Glutamatergic neuron (in vitro differentiated cells): ENCODE measurements at places on chromosomes 2 and 18. TPM values are rescaled to one million over a fixed set of nuclear protein-coding genes. Genes with fewer than 3 reads are reported as not detected.

DNA sequence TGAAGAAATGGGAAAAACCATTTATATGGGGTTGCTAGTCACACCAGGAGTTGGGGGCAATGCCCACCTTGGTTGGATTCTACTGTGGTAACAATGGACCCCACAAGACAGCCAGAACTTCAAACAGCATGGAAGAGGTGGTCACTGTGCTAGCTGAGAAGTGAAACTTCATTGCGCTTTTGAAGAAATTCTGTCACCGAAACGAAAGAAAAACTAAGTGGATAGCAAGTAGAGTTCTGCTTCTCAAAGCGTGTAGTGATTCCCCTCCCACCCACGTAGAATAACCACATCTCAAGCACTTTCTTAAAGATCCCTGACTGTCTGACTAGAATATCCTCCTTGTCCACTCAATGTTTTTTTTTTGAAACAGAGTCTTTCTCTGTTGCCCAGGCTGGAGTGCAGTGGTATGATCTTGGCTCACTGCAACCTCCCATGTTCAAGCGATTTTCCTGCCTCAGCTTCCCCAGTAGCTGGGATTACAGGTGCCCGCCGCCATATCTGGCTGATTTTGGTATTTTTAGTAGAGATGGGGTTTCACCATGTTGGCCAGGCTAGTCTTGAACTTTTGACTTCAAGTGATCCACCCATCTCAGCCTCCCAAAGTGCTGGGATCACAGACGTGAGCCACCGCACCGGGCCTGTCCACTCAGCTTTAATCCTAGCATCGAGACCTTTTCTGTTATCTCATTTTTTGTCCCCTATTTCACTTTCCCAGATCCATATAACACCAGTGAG is 30.1 kb upstream of the CCL20 start:
- H3K4me1 ChIP-seq = no peaks in the 10 kb centered on the region
- H3K4me3 ChIP-seq = no peak overlapping the region
- no peaks in the 10 kb centered on the region for H3K36me3 ChIP-seq
- H3K27ac ChIP-seq = no peak overlapping the region
- H3K27me3 ChIP-seq = no peaks in the 10 kb centered on the region
- no peak for DNase-seq

DNA sequence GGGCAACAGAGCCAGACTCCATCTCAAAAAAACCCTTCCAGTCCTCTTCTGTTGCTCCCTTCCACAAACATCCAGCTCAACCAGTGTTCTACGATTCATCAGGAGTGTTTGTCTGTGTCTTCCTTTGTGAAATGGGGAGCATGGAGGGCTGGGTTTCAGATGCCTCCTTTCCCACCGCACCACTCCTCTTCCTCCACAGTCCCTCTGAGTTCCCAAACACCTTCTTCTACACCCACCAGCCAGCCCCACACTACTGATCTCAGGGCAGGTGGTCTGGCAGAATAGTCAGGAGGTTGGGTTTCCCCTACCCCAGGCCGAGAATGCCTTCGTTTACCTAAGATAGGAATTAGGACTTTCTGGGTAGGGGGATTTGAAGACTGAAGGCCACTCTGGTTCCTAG is 36.9 kb downstream of the NGEF start:
- no peak overlapping the region for H3K27ac ChIP-seq
- peaks cover 7% of the 10 kb centered on the region for H3K4me1 ChIP-seq
- H3K4me3 ChIP-seq = no peak overlapping the region
- H3K36me3 ChIP-seq = no peaks in the 10 kb centered on the region
- no peak for DNase-seq
- H3K27me3 ChIP-seq = peaks cover 7% of the 10 kb centered on the region

DNA sequence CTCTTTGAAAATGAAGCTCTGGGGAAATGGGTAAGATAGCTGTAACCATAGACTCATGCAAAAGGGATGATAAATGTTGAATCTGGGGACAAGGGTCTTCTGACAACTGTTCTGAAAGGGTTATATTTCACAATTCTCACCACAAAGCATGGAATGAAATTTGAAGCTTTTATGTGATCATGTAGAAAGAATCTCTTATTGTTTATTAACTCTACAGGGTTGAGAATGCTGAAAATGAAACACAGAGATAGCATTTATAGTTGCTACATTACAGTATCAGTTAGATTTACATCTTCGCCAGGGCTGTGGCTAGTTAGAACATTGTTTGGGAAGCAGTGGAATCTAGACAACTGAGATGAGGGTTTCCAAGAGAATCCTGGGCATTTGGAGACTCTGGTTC is 97.4 kb upstream of the LHCGR start:
- DNase-seq = no peak
- H3K36me3 ChIP-seq = no peaks in the 10 kb centered on the region
- no peak overlapping the region for H3K4me3 ChIP-seq
- H3K4me1 ChIP-seq = peaks cover 10% of the 10 kb centered on the region

GRCh38 chr2:152339556-152340286 is 4.7 kb downstream of the FMNL2 start:
- DNase-seq = no peak
- H3K4me3 ChIP-seq = peak overlapping the region; percentile 44
- H3K27ac ChIP-seq = no peak overlapping the region

GRCh38 chr2:85215448-85216401 is 82.5 kb downstream of the TCF7L1 start:
- DNase-seq = no peak
- peaks cover 1% of the 10 kb centered on the region for H3K27me3 ChIP-seq
- H3K36me3 ChIP-seq = no peaks in the 10 kb centered on the region
- H3K4me3 ChIP-seq = no peak overlapping the region
- no peak overlapping the region for H3K27ac ChIP-seq

DNA sequence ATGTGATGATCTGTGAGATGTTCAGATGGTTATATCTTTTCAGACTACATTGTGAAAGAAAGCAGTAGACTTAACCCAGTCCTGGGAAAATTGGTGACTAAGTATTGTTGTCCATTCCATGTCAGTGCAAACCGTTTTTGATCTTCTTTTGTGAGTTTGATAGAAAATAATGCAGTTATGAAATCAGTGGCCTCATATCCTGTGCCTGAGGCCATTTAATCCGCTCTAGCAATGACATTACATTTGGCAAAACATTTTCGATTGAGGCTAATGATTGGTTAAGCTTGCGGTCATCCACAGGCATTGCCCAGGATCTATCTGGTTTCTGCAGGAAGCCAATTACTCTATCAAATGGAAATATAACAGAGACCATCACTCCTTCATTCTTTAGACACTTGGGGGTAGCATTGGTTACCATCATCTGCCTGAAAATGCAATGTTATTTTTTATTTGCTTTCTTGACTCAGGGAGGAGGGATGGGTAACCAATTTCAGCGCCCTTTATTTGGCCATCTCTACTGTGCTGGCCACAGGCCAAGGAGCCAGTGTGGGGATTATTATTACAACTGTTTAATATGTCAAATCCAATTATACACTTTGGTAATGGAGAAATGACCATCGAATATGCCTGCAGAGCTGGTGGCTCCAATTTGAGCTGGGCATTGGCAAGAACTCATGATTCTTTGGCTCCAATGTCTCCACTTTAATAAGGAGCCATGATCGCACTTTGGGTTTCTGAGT is 33.6 kb downstream of the TRIB2 start:
- H3K27me3 ChIP-seq = no peaks in the 10 kb centered on the region
- H3K4me1 ChIP-seq = no peaks in the 10 kb centered on the region
- no peak overlapping the region for H3K4me3 ChIP-seq
- H3K27ac ChIP-seq = no peak overlapping the region
- no peaks in the 10 kb centered on the region for H3K36me3 ChIP-seq

DNA sequence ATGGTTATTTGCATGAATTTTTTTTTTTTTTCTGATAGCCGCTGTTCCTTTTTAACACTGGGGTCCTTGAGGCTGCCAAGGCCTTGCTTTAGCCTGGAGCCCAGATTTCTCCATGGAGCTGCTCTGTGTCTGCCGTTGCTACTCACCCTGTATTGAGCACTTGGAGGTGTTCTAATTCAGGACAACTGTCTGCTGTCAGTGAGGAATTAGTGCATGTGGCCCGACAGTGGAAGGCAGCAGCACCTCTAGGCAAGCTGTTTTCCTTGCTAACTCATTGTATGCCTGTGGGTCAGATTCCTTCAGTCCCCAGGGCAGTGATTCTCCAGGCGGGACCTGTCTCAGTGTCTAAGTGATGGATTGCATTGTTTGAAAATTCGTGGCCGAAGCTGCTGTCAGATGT is 147.7 kb upstream of the DPP10 start:
- no peak overlapping the region for H3K4me3 ChIP-seq
- no peaks in the 10 kb centered on the region for H3K36me3 ChIP-seq
- DNase-seq = no peak
- peaks cover 3% of the 10 kb centered on the region for H3K4me1 ChIP-seq

GRCh38 chr2:138475277-138475776 is 26.2 kb upstream of the SPOPL start:
- H3K27ac ChIP-seq = no peak overlapping the region
- no peak for DNase-seq
- peaks cover 4% of the 10 kb centered on the region for H3K4me1 ChIP-seq
- no peak overlapping the region for H3K4me3 ChIP-seq

- DNase-seq = no peak
- no peaks in the 10 kb centered on the region for H3K4me1 ChIP-seq
- H3K36me3 ChIP-seq = no peaks in the 10 kb centered on the region
- no peak overlapping the region for H3K27ac ChIP-seq
- H3K27me3 ChIP-seq = no peaks in the 10 kb centered on the region
- H3K4me3 ChIP-seq = no peak overlapping the region
Observed at GRCh38 chr18:55064073-55064472, 104.8 kb upstream of the CCDC68 start.

DNA sequence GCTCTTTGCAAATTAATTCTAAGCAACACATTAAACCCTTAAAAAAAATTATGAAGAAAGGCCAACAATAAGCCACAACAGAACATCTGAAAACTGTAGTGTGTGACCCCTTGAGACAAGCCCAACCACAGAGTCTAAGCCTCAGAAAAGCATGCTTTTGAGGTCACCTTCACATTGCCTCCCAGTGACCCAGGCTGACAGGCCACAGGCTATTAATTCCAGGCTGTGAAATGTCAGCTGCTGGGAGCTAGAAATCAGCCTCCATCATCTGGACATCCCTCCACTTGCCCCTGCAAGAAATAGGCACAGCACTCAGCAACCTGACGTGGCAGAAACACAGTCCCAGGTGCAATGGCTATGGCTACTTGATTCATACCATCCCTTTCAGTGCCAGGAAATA is 179.4 kb upstream of the ZFP36L2 start:
- DNase-seq = no peak
- no peaks in the 10 kb centered on the region for H3K36me3 ChIP-seq
- H3K27ac ChIP-seq = no peak overlapping the region
- H3K27me3 ChIP-seq = no peaks in the 10 kb centered on the region
- H3K4me1 ChIP-seq = peaks cover 4% of the 10 kb centered on the region

GRCh38 chr18:56036741-56037140 is 448.7 kb upstream of the TCF4 start:
- peak overlapping the region; percentile 88 for H3K27ac ChIP-seq
- no peak for DNase-seq
- peaks cover 7% of the 10 kb centered on the region for H3K36me3 ChIP-seq
- H3K27me3 ChIP-seq = no peaks in the 10 kb centered on the region
- peaks cover 28% of the 10 kb centered on the region for H3K4me1 ChIP-seq

DNA sequence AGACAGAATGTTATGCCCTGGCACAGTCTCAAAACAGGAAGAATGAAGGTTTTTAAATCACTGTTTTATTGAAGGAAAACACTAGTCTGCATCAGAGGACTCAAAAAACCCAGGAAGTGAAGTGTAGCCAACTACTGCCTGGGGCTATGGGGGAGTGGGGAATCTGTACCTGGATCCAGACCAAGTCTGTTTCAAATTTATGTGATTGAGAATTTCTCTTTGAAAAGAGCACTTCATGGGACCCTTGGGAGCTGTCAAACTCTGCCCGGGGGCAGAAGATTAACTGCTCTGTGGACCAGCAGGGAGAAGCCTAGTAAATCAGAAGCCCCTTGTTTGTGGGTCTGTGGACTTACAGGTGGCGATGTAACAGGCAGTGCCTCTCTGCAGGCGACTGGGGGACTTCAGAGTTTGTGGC is 45.3 kb upstream of the TANC1 start:
- H3K4me1 ChIP-seq = no peaks in the 10 kb centered on the region
- peaks cover 2% of the 10 kb centered on the region for H3K27me3 ChIP-seq
- H3K4me3 ChIP-seq = no peak overlapping the region
- no peak overlapping the region for H3K27ac ChIP-seq
- DNase-seq = peak; percentile 31

- peaks cover 2% of the 10 kb centered on the region for H3K27me3 ChIP-seq
- H3K36me3 ChIP-seq = no peaks in the 10 kb centered on the region
- no peak overlapping the region for H3K4me3 ChIP-seq
- no peak for DNase-seq
Observed at GRCh38 chr2:173550143-173550542, 195.5 kb downstream of the CDCA7 start.

DNA sequence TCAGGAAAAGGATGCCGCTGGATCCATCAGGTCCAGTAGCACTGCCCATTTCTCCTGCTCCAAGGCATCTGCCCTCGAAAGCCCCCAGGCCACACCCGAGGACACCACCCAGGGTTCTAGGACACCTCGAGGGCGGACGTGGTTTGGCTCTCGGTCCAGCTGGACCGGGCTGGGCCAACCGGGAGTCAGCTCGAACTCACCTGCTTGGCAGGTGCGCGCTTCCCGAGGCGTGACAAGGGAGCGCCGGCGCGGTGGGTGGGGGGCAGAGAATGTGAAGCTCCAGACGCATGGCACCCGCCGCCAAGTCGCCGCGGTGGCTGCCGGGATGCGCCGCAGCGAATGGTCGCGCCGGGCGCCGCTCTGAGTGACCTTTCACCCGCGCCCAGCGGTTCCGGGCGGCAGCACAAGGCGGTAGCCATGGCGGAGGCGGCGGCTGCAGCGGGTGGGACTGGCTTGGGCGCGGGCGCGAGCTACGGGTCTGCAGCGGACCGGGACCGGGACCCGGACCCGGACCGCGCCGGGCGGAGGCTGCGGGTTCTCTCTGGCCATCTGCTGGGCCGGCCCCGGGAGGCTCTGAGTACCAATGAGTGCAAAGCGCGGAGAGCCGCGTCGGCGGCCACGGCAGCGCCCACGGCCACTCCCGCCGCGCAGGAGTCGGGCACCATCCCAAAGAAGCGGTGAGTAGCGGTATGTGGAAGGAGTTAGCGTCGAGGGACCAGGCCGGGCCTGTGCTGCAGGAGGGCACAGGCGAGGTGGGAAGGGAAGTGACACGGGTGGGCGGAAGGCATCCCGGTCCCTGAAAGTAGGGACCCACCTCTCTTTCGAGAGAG is at the start of gene AGPS:
Gene AGPS, plus strand, starts transcription at position 401 of the 830 bp plus-strand sequence. Its CDS starts 17 bp downstream, at position 418.
- peak; percentile 88 for DNase-seq
- peak within 1 kb of the TSS; percentile 96 for H3K4me3 ChIP-seq
- H3K4me1 ChIP-seq = peaks cover 15% of the 10 kb centered on the region
- peaks cover 4% of the 10 kb centered on the region for H3K27me3 ChIP-seq
- H3K36me3 ChIP-seq = no peaks in the 10 kb centered on the region

Gene FTCDNL1
- 0.74 TPM for total RNA-seq

Gene EML6
- total RNA-seq = 0.91 TPM

Gene DCC
- 5.6 TPM for total RNA-seq
